ENCODE measurements at places on chromosomes 4 and X.

DNA sequence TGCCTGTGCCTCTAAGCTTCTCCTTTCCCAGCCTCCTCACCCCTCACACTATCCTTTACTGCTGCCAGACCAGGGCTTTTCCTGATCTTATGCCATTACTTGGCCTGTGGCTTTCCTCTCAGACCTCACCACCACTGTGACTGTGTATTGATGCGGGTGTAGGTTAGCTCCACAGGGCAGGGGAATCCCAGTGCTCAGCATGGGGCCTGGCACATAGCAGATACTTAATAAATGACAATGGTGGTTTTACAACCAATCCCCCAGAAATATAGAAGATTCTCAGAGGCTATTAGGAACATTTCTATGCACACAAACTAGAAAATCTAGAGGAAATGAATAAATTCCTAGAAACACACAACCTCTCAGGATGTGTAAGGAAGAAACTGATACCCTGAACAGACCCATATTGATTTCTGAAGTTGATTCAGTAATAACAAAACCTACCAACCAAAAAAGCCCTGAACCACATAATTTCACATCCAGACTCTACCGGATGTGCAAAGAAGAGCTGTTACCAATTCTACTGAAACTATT, 129.6 kb upstream of the QRFPR start:
- no peak for DNase-seq

DNA sequence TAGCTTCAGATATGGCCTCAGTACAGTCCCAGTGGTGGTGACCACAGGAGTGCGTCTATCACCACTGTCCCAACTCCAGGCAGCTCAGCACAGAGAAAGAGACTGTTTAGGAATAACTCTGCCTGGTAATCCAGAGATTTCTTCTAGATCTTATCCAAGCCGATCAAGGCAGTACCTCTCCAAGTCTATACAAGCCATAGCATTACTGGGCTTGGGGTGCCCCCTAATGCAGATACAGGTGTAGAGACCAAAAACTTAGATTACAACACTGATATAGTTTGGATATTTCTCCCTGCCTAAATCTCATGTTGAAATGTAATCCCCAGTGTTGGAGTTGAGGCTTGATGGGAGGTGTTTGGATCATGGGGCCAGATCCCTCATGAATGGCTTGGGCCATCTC, 100.9 kb downstream of the PTCHD1 start:
- DNase-seq, result no peak

DNA sequence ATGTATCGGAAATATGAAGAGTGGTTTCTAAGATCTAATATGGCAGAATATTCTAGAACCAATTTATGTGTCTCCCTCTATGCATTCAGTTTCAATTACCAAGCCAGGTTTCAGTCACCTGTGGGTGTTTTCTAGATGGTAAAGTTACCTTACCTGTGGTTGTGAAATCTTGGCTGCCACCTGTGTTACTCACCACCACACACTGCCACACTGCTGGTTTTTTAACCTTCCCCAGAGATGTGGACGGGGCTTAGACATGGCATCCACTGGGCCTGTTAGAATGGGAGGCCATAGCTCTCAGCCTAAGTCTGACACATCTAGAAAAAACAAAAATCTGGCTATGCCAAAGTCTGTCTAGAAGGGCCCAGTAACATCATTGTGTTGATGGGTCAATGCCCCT, 896.5 kb upstream of the PABPC4L start:
- DNase-seq, result no peak

GRCh38 chr4:130563185-130563888, 1467.4 kb downstream of the C4orf33 start:
- DNase-seq, result no peak
